ENCODE measurements at places on chromosomes 16 and 17. TPM values are rescaled to one million over a fixed set of nuclear protein-coding genes. Genes with fewer than 3 reads are reported as not detected.

GRCh38 chr17:78368854-78369495 is 9.1 kb upstream of the SOCS3 start:
- H3K4me1 ChIP-seq: peaks cover 58% of the 10 kb centered on the region
- H3K4me3 ChIP-seq: no peak overlapping the region
- no peaks in the 10 kb centered on the region for H3K27me3 ChIP-seq

- no peak overlapping the region for H3K4me3 ChIP-seq
- H3K27ac ChIP-seq: no peak overlapping the region
- H3K27me3 ChIP-seq: no peaks in the 10 kb centered on the region
- DNase-seq: no peak
- H3K4me1 ChIP-seq: no peaks in the 10 kb centered on the region
Measured at GRCh38 chr17:45271603-45272002, 9.7 kb upstream of the SPATA32 start.

GRCh38 chr16:24045641-24046040 is 209.9 kb downstream of the PRKCB start:
- DNase-seq: peak; percentile 83
- no peaks in the 10 kb centered on the region for H3K36me3 ChIP-seq
- H3K27me3 ChIP-seq: no peaks in the 10 kb centered on the region
- no peak overlapping the region for H3K27ac ChIP-seq
- no peaks in the 10 kb centered on the region for H3K4me1 ChIP-seq

- no peaks in the 10 kb centered on the region for H3K36me3 ChIP-seq
- no peak overlapping the region for H3K27ac ChIP-seq
- peak overlapping the region; percentile 46 for H3K4me3 ChIP-seq
- H3K27me3 ChIP-seq: peaks cover 100% of the 10 kb centered on the region
Measured at GRCh38 chr17:47851764-47852112, 775 bp upstream of the SP6 start.

- H3K4me3 ChIP-seq: no peak overlapping the region
- H3K27ac ChIP-seq: no peak overlapping the region
- H3K4me1 ChIP-seq: peaks cover 35% of the 10 kb centered on the region
- H3K27me3 ChIP-seq: no peaks in the 10 kb centered on the region
- DNase-seq: no peak
Measured at GRCh38 chr16:87343753-87344050, 26.5 kb upstream of the C16orf95 start.

DNA sequence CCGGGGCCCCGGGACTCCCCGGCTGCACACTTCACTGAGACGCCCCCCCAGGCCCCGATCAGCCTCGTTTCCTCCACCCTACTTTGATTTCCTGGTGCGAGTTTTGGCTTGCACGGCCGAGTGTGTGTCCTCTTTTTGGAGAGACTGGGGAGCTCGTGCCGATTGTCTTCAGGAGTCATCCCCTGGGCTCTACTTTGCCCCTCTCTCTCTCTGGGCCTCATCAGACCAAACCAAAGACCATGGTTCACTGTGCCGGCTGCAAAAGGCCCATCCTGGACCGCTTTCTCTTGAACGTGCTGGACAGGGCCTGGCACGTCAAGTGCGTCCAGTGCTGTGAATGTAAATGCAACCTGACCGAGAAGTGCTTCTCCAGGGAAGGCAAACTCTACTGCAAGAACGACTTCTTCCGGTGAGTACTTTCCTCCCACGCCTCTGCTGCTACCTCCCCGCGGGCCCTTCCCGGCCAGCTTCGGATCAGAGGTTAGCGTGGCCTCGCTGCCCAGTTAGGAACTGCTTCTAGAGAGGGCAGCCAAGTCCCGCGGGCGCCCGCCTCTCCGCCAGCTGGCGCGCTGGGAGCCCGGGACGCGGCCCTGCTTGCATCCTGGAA is 787 bp downstream of the LHX1 start:
- peaks cover 51% of the 10 kb centered on the region for H3K4me1 ChIP-seq
- H3K36me3 ChIP-seq: no peaks in the 10 kb centered on the region
- H3K4me3 ChIP-seq: no peak overlapping the region
- DNase-seq: peak; percentile 76

DNA sequence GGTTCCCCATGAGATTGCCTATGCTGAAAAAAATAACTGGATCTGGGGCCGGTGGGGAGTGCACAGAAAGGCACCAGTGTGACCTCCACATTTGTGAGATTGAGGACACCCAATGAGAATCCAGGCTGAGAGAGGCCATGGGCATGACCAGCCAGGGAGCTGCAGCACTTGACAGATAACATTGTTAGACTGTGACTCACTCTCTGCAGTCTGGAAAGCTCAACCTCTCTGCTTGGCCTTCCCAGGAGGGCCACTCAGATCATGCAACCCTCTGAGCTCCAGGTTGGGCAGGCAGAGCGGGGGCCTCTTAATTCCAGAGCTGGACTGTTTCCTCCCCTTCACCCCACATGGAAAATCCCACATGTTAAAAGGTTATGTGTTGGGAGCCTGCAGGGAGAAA is 30.1 kb downstream of the FZD2 start:
- H3K27me3 ChIP-seq: no peaks in the 10 kb centered on the region
- no peak overlapping the region for H3K4me3 ChIP-seq
- H3K4me1 ChIP-seq: no peaks in the 10 kb centered on the region
- no peaks in the 10 kb centered on the region for H3K36me3 ChIP-seq
- DNase-seq: no peak

GRCh38 chr16:47056688-47057629 is 83.5 kb upstream of the DNAJA2 start:
- H3K36me3 ChIP-seq: no peaks in the 10 kb centered on the region
- peaks cover 8% of the 10 kb centered on the region for H3K4me1 ChIP-seq
- no peaks in the 10 kb centered on the region for H3K27me3 ChIP-seq
- no peak overlapping the region for H3K4me3 ChIP-seq

GRCh38 chr16:346587-346986 is 5.9 kb downstream of the AXIN1 start:
- peak; percentile 1 for DNase-seq
- no peak overlapping the region for H3K4me3 ChIP-seq
- H3K27ac ChIP-seq: no peak overlapping the region
- no peaks in the 10 kb centered on the region for H3K27me3 ChIP-seq
- no peaks in the 10 kb centered on the region for H3K4me1 ChIP-seq
- no peaks in the 10 kb centered on the region for H3K36me3 ChIP-seq

GRCh38 chr16:69922200-69922599 is 28.9 kb upstream of the CLEC18A start:
- H3K36me3 ChIP-seq: no peaks in the 10 kb centered on the region
- H3K27ac ChIP-seq: no peak overlapping the region
- H3K4me1 ChIP-seq: peaks cover 11% of the 10 kb centered on the region
- H3K4me3 ChIP-seq: no peak overlapping the region
- H3K27me3 ChIP-seq: no peaks in the 10 kb centered on the region

DNA sequence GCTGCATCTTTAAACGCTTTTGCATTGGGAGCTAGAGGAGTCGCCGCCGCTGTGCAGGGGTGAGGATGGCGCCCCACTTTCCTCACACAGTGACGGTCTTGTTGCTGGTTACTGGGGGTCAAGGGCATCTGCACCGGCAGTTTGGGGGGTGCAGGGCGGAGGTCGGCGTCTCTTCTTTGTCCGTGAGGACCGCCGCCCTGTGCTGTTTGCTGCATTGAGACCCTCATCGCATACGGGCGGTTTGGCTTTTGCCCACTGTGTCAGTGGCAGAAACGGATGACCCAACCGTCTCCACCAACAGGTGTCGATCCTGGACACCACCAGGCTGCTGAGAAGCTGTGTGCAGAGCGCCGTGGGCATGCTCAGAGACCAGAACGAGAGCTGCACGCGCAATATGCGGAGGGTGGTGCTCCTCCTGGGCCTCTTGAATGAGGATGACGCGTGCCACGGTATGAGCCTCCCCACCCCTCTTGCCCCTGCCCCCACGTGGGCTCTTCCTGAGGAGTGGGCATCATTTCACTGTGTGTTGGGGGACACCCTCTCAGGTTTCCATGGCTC is 61.2 kb upstream of the ENDOV start:
- no peaks in the 10 kb centered on the region for H3K27me3 ChIP-seq
- H3K27ac ChIP-seq: no peak overlapping the region
- no peaks in the 10 kb centered on the region for H3K4me1 ChIP-seq
- DNase-seq: no peak
- H3K36me3 ChIP-seq: no peaks in the 10 kb centered on the region

GRCh38 chr17:58268774-58269556 is 11.8 kb downstream of the MPO start:
- peaks cover 15% of the 10 kb centered on the region for H3K27me3 ChIP-seq
- H3K27ac ChIP-seq: no peak overlapping the region
- H3K4me1 ChIP-seq: no peaks in the 10 kb centered on the region
- DNase-seq: no peak
- no peak overlapping the region for H3K4me3 ChIP-seq

DNA sequence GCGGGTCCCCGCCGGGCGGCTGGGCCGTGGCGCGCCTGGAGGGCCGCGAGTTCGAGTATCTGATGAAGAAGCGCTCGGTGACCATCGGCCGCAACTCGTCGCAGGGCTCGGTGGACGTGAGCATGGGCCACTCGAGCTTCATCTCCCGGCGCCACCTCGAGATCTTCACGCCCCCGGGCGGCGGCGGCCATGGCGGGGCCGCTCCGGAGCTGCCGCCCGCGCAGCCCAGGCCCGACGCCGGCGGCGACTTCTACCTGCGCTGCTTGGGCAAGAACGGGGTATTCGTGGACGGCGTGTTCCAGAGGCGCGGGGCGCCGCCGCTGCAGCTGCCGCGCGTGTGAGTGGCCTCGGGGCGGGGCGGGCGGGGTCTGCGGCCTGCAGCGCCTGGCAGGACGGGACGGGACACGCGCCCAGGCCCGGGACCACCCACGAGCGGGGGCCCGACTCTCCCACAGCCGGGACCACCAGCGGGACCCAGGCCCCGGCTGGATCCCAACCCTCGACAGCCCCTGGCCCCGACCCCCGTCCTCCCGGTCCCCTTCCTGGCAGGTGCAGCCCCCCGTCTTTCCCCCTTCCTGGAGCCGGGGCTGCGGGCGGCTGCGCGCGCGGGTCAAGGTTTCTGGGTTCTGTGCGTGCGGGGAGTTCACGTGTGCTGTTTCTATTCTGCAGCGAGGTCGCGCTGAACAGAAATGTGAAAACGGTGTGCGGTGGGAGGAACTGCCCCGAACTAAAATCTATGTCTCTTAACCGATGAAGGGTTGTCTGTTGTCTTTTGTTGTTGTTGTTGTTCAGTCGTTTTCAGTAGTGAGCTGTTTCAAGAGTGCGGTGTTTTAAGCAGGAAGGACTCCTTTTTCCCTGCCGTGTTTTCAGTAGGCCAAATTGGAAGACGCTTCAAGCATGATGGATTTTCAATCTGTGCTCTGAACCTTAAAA is 705 bp downstream of the FOXK2 start:
- H3K27me3 ChIP-seq: no peaks in the 10 kb centered on the region
- H3K27ac ChIP-seq: no peak overlapping the region
- peak; percentile 53 for DNase-seq
- H3K4me3 ChIP-seq: peak overlapping the region; percentile 78
- H3K36me3 ChIP-seq: no peaks in the 10 kb centered on the region
- peaks cover 4% of the 10 kb centered on the region for H3K4me1 ChIP-seq

- peaks cover 41% of the 10 kb centered on the region for H3K4me1 ChIP-seq
- peak overlapping the region; percentile 43 for H3K27ac ChIP-seq
- H3K36me3 ChIP-seq: no peaks in the 10 kb centered on the region
- H3K4me3 ChIP-seq: no peak overlapping the region
- DNase-seq: peak; percentile 42
Measured at GRCh38 chr17:29140631-29141513, 39.3 kb downstream of the MYO18A start.

- no peak overlapping the region for H3K27ac ChIP-seq
- no peaks in the 10 kb centered on the region for H3K36me3 ChIP-seq
- H3K4me1 ChIP-seq: no peaks in the 10 kb centered on the region
- no peak for DNase-seq
- no peak overlapping the region for H3K4me3 ChIP-seq
Measured at GRCh38 chr16:58324792-58325191, 30.0 kb upstream of the PRSS54 start.

DNA sequence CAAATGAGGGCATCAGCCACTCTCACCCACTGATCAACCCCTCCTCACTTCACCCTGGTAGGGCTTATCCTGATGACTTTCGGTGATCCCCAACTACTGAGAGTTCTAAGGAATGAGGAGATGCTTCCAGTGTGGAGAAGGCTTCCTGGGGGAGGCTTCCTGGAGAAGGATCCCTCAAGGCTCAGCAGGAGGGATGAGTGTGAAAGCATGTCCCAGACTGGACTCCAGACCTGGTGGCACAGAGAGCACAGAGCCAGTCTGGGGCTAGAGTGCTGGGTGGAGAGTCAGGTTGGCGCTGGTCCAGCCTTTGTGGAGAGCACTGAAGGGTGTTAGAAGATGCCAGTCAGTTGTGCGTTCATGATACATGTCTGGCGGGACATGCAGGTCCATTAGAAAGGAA is 53.7 kb downstream of the PLD6 start:
- no peak overlapping the region for H3K4me3 ChIP-seq
- no peaks in the 10 kb centered on the region for H3K36me3 ChIP-seq
- H3K27ac ChIP-seq: no peak overlapping the region
- no peaks in the 10 kb centered on the region for H3K27me3 ChIP-seq
- no peak for DNase-seq
- no peaks in the 10 kb centered on the region for H3K4me1 ChIP-seq

- no peak overlapping the region for H3K4me3 ChIP-seq
- no peaks in the 10 kb centered on the region for H3K36me3 ChIP-seq
- H3K4me1 ChIP-seq: no peaks in the 10 kb centered on the region
- no peaks in the 10 kb centered on the region for H3K27me3 ChIP-seq
- no peak for DNase-seq
Measured at GRCh38 chr16:47599512-47599911, 138.4 kb downstream of the PHKB start.

DNA sequence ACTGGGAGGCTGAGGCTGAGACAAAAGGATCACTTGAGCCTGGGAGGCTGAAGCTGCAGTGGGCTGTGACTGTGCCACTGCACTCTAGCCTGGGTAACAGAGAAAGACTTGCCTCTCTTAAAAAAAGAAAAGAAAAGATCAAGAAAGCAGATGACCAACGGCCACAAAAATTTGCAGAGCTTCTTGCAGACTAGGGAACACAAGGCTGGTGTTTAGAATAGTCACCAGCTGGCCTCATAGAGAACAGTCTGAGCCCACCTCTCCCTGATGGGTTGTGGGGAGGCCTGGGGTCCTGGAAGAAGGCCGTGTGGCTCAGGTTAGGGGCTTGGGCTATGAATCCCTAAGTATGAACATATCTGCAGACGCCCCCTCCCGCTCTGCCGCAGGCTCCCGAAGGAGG is 73.7 kb upstream of the MED9 start:
- H3K4me3 ChIP-seq: no peak overlapping the region
- no peaks in the 10 kb centered on the region for H3K36me3 ChIP-seq
- no peak for DNase-seq
- H3K27ac ChIP-seq: no peak overlapping the region
- no peaks in the 10 kb centered on the region for H3K27me3 ChIP-seq

The KRTAP4-5 gene
- total RNA-seq: not detected

The SLC6A2 gene
- total RNA-seq: not detected

The MRC2 gene
- 88.2 TPM for total RNA-seq

The RBFOX1 gene
- total RNA-seq: 1.5 TPM

The ANKRD40 gene
- 50.6 TPM for total RNA-seq

The NFAT5 gene
- total RNA-seq: 14.3 TPM

The SMIM36 gene
- not detected for total RNA-seq

The GGA2 gene
- 180 TPM for total RNA-seq

The PKMYT1 gene
- total RNA-seq: 4.6 TPM

The ALOXE3 gene
- not detected for total RNA-seq

Data from neural progenitor cell (in vitro differentiated cells).